NCI-H1092 (cell line): ENCODE measurements at places on chromosomes 11 and 22.

GRCh38 chr22:19986410-19987341 lies 29.9 kb downstream of the ARVCF start:
- DNase-seq: peak; percentile 69

GRCh38 chr11:3011891-3012885 lies 20.1 kb upstream of the NAP1L4 start:
- no peak for DNase-seq

GRCh38 chr11:3807909-3808860 lies at the start of gene PGAP2:
PGAP2 (plus strand) TSS chr11:3808560; CDS start chr11:3811260, 2,700 bp downstream.
- DNase-seq: peak; percentile 36

DNA sequence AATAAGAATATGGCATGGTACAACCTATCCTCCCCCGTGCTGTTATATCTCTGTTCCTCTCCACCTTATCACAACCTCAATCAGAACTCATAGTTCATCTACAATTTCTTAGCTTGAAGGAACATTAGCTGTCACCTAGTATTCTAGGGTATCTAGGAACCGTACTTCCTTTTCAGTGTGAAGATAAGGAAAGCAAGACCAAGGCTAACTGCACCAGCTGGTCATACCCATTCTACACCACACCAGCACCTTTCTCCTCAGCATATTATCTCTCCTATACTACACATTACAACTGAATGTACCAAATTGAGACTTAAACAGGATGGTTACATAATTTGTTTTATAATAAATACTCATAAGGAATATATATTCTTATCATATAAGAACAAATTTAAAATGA lies 73.1 kb downstream of the ARHGAP32 start:
- DNase-seq: no peak

GRCh38 chr11:14424096-14424495 lies 65.1 kb upstream of the RRAS2 start:
- no peak for DNase-seq

DNA sequence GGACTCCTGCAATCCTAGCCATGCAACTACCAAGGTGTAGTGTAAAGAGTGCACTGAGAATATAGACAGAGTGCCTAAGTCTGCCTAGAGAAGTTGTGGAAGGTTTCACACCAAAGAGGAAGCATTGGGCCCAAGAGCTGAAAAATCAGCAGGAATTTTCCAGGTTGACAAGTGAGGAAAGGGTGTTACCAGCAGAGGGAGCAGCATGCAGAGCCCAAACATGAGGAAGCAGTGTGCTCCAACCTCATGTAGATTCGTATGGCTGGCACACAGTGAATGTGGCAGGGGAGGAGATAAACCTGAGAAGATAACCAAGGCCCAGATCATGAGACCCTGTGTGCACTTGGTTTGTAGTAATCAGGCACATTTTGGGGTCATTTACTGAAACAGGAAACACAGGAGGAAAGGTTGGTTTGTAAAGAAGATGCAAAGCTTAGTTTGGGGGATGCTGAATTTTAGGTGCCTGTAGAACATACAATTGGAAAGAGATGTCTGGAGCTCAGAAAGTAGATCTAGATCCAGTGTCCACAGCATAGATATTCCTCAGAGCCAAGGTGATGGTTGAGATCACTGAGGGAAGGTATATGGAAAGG lies 1.7 kb downstream of the HPX start:
- DNase-seq: peak; percentile 32
